ENCODE measurements at places on chromosomes 11 and 22.
A peak's percentile ranks its signal among the peaks of the same experiment; 100 is the strongest.

- DNase-seq = no peak
Observed at GRCh38 chr22:29870574-29870973, 12.4 kb upstream of the MTMR3 start.

DNA sequence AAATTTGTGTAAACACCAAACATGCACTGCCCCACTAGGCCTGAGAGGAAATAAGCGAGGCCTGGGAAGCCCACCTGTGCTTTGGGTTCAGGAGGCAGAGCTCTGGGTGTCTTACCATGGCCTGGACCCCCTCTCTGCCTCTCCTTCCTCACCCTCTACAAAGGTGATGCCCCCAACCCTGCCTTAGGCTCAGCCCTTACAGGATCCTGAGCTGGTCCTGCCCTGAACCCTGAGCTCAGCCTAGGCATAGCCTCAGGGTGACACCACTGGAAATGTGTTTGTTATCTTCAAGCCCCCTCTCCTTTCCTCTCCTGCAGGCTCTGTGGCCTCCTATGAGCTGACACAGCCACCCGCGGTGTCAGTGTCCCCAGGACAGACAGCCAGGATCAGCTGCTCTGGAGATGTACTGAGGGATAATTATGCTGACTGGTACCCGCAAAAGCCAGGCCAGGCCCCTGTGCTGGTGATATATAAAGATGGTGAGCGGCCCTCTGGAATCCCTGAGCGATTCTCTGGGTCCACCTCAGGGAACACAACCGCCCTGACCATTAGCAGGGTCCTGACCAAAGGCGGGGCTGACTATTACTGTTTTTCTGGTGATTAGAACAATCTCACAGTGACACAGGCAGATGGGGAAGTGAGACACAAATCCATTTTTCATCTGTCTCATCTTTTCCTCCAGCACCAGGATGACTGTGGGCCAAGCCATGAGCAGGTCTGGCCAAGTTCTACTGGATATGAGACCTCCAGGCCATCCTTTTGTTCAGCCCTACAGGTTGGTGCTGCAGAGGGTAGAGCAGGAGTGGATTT, 117.8 kb downstream of the GGTLC2 start:
- DNase-seq = no peak

DNA sequence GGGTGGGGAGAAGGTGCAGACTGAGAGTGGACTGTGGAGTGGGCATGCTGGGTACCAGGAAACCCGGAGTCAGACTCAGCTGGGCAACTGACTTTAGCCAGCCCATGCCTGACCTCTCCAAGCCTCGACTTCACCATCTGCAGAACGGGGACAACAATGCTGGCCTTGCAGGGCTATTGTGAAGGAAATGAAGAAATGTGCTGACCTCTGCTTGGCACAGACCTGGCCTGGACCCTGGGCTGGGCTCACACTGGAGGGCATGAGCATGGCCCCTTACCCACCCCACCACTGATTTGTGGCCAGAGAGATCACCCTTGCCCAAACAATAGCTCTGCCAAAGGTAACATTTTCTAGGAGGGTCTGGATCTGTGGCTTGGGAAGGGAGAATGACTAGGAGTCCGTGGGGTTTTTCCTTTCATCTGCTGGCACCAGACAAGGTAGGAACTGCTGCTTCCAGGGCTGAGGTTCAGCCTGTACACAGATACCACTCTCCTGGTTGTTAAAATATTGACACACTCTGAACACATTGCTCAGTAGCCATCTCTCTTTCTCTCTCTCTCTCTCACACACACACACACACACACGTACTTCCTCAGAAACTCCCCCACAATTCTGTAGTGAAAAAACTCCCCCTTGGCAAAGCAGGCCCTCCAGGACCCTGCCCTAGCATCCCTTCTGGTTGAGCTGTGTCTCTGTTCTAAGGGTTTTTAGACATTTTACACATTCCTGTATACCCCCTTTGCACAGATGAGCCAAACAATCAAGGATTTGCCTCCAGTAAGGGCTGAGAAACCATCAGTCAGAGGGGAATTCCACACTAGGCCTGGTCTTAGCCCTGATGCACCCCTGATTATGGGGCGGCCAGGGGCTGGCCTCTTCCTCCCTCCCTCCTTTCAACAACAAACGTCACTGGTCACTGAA, 1.0 kb downstream of the MOGAT2 start:
- no peak for DNase-seq

DNA sequence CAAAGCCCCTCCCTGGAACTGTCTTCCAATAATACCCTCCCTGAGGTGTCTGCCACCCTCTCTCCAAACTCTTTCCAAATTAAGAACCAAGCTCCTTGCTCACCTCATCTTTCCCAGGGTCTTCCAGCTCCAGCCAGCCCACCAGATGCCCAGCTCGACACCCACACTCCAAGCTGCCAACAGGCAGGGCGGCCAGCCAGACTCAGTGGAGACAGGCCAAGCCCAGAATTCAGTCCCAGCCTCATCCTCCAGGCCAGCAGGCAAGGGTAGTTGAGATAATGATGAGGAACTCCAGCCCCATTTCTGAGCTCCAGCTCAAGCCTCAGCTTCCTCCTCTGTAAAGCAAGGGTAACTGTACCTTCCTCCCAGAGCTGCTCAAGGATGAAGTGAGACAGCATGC, 132.9 kb downstream of the CHST1 start:
- no peak for DNase-seq

DNA sequence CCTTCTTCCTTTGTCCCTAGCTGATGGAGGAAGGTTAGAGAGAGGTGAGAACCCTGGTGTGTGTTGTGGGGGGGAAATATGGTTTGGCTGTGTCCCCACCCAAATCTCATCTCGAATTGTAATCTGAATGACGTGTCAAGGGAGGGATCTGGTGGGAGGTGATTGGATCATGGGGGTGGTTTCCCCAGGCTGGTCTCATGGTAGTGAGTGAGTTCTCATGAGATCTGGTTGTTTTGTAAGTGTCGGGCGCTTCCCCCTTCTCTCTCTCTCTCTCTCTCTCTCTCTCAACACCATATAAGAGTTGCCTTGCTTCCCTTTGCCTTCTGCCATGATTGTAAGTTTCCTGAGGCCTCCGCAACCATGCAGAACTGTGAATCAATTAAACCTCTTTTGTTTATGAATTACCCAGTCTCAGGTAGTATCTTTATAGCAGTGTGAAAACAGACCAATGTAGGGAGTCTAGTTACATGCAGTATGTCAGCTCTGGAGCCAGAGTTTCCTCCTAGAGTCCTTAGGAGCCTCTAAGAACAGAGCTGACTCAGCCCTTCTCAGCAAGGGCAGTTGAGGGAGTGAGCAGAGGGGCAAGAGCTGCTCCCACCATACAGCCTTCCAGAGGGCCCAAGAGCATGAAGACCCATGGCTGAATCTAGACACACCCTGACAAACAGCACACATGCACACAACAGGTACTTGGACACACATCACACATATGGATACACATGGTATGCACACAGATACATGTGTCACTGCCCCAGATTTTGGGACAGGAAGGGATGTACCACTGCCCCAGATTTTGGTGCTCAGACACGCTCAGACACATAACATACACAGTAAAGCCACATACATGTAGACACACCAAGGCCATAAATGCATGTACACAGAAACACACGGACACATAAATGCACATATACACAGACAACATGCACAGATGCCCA, 12.9 kb upstream of the LRRC32 start:
- DNase-seq = no peak

DNA sequence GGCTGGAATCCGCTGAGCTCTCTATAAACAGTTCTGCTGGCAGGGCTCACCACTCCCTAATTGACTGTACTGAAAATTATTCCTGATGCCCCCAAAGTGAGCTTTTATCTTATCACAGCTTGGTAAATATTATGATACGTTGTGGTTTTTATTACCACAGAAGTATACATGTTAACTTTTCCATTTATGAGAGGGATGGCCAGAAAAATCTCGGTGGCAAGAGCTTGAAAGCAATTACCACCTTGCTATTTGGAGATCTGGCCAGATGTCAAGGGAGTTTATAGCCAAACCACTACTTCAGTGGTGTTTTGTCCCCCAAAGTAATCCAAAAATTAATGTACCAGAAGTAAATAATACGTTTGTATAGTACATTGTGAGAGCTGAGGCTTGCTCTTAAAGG, 75.4 kb upstream of the RCN1 start:
- no peak for DNase-seq

DNA sequence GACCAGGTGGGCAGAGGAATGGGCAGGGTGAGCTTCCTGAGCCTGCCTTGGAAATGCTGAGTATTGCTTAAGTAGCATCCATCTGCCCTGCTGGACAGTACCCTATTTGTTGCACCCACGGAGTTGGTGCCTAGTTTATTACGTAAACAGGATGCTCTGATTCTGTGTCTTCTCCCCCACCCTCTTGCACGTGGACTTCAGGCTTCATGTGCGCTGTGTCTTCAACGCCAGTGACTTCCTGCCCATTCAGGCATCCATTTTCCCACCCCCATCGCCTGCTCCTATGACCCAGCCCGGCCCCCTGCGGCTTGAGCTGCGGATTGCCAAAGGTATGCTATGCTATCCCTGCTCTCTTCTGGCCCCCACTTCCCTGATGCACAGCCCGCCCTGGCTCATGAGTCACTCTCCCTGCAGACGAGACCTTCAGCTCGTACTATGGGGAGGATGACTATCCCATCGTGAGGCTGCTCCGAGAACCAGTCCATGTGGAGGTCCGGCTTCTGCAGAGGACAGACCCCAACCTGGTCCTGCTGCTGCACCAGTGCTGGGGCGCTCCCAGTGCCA, 5.7 kb downstream of the ZP1 start:
- DNase-seq = no peak

DNA sequence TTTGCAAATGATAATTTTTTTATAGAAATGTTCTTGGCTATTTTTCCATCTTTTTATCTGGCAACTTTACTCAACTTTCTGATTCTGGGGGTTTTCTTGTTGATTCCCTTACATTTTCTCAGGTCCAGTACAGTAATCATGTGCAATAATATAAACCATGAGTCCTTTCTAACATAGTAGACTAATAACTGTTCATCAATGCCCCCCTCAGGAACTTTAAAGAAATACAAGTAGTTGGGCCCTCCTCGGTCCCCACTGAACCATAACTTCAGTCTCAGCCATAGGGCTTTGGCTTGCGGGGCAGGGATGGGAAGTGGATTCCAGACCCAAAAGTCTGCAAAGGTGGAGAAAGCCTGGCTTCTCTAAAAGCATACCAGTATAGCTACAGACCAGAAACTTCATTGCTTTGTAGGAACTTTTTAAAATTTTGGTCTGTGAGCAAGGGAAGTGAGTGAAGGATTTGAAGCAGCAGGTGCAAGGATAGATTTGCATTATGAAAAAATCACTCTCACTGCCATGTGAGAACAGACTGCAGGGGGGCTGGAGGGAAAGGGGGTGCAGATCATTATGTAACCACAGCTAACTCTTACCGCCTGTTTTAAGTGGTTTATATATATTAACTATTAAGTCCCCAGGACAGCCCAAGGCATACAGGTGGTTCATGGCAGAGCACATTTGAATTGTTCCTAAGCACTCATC, 10.4 kb upstream of the TUB start:
- peak; percentile 65 for DNase-seq

GRCh38 chr11:17883946-17884345, 128.9 kb downstream of the SERGEF start:
- no peak for DNase-seq

- no peak for DNase-seq
Observed at GRCh38 chr11:85137597-85137996, 489.5 kb downstream of the DLG2 start.

GRCh38 chr11:64885367-64886286, 7.2 kb upstream of the EHD1 start:
- DNase-seq = no peak

- DNase-seq = no peak
Observed at GRCh38 chr11:93199616-93200015, 1.8 kb upstream of the SLC36A4 start.

DNA sequence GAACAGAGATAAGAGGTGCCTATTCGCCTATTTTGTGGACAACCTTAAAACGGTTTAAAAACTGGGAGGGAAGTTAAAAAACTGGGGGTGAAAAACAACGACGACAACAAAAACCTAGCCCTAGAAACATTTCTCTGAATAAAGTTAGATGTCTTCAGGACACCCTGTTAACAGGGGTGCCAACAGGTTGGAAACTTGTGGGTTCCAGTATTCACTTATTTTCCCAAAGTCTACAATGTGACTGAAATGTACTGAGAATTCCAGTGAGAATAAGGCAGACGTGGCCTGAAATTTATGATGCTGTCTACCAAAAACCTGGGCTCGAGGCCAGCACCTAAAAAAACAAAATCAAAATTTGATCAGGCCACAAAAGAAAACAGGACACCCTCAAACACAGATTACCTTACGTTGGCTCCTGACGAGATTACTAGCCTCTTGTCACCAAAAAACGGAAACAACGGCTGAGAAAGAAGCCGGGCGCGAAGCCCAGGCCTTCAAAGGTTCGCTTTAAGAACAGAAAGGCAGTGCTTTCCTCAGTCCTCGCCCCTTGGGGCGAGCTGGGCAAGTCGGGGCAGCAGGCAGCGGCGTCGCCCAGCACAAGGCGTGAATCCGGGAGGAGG, 906 bp downstream of the CCDC90B start:
- no peak for DNase-seq

- no peak for DNase-seq
Observed at GRCh38 chr11:5272395-5273017, 2.8 kb upstream of the HBE1 start.

GRCh38 chr22:20131859-20132685, 468 bp downstream of the ZDHHC8 start:
- DNase-seq = no peak

DNA sequence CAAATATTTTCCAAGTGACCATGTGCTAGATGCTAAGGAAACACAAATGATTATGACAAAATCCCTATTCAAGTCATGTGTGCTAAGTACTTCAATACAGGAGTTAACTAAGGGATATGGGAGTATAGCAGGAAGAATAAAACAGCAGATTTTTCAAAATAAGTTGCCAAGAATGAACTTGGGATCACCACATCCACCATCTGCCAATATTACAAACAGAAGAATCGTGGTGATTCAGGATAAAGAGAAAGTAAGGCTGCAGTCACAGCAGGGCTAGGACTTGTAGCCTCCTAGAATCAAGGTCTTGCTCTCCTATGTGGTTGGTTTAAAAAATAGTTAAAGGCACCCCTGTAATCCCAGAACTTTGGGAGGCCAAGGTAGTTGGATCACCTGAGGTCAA, 34.3 kb downstream of the MRTFA start:
- DNase-seq = no peak

DNA sequence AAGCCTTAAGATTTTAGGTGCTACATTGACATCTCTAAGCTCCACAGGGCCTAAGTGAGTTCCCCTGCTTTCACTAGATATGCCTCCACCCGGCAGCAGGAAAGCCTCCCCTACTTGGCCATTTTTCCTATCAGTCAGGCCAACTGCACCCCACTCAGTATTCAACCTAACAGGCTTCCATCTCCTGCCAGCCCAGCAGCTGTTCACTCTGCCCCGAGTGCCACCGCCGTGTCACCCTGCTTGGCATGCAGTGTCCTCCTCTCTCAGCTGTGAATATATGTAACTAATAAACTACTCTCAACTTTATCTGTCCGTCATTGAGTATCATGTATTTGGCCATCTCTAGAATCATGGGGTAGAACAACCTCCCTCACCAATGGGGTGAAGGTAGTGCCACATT, 9.0 kb upstream of the OR6M1 start:
- no peak for DNase-seq

Data from HuH-7 (cell line).